ENCODE measurements at places on chromosomes 11 and 22. TPM values are rescaled to one million over a fixed set of nuclear protein-coding genes. Genes with fewer than 3 reads are reported as not detected.

The TMEM132A gene
- 55.7 TPM for total RNA-seq

DNA sequence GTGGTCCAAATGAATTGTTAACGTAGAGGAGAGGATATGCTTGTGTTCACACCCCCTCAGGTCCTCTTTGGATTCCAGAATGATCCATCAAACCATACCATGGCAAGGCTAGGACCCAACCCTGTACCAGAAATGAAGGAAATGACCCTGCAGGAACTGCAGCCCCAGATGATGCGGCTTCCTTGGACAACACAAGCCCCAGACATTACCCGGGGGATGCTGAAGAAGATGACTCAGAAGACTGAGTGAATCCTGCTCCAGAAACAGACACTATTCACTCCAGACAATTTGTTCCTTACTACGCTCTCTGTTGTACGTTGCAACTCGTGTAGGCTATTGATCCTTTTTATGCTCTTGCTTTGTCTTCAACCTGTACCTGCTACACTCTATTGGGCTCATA lies 15.2 kb upstream of the MTMR2 start:
- no peak for DNase-seq

GRCh38 chr11:10653946-10654810 lies 39.4 kb downstream of the IRAG1 start:
- peak; percentile 55 for DNase-seq

- DNase-seq: no peak
Observed at GRCh38 chr11:9576701-9577381, 3.4 kb downstream of the WEE1 start.

- DNase-seq: no peak
Observed at GRCh38 chr22:49159711-49160110, 668.0 kb downstream of the BRD1 start.

The USP2 gene
- total RNA-seq: 0.13 TPM

The UBQLN3 gene
- total RNA-seq: not detected

DNA sequence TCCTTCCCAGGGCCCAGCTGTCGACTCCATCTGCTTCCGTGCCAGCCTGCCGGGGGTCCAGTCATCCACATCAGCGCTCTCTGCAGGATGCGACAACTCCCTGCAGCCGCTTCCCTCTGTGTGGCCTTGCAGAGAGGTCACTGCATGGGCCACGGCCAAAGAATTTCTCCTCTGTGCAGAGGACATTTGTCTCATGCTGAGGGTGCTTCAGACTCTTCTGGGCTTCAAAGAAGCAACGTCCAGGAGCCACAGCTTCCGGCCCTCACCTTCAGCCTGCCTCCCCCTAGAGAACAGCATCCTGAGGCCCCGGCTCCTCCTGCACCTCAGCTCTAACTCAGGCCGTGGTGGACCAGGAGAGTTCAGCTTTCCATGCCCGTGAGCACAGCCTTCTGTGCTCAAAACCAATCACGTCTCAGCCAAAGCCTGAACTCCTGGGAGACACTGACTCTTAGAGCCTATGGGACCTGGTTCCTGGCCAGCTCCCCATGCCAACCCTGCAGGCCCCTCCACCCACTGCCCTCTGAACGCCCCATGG lies 258.9 kb downstream of the BRD1 start:
- no peak for DNase-seq

DNA sequence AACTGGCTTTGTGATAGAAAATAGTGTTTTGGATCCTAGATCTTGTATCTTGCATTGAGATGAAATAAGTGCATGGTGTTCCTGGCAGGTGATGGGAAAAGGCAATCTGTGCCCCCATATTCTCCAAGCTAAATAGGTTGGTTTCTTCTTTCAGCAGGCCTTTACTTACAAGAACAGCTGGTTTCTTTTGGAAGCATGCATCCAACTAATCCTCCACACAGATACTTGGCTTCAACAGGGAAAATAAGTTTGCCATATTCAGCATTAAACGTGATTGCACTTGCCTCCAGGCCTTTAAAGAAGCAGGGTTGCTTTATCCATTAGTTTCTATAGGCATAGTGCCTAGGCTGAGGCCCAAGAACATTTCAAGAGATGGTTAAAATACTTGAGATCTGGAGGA lies 59.9 kb downstream of the APIP start:
- DNase-seq: no peak

GRCh38 chr11:23536907-23537306 lies 676.6 kb upstream of the CCDC179 start:
- no peak for DNase-seq

The HEPN1 gene
- total RNA-seq: 0.11 TPM

GRCh38 chr22:41380993-41381328 lies 781 bp upstream of the TEF start:
- DNase-seq: peak; percentile 15

GRCh38 chr11:33068611-33069340 lies 29.4 kb downstream of the TCP11L1 start:
- DNase-seq: no peak

The PKNOX2 gene
- total RNA-seq: not detected

DNA sequence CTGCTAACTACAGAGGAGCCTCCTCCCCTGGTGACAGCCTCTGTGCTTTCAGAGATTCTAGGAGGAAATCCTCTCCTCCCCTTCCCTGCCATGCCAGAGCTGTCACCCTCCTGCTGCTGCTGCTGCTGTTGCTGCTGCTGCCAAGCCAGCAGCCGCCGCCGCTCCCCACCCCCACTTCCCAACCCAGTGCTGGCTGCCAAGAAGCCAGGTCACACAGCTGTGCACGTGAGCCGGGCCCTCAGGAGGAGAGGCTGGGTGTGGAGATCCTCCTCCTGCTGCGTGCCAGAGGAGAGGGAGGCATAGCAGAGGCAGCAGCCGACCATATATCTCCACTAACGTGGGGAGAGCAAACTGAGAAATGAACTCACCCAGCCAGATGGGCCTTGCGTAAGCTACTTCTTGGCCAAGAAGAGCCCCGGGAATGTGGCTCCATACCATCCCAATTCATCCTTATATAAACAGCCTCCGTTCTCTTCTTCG lies 12.4 kb downstream of the CRY2 start:
- peak; percentile 51 for DNase-seq

DNA sequence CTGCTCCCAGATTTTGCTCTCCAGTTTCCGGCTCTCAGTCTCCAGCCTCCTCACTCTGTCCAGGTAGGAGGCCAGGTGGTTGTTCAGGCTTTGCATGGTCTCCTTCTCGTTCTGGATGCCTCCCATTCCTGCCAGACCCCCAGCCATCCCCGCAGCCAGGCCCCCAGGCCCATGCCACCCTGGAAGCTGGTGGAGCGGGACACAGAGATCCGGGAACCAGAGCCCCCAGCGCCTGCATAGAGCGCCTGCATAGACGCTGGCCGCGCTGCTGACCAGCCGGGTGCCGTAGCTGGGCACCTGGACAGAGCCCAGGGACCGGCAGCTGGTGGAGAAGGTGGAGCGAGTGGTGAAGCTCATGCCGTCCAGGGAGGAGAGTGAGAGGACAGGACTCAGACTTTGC lies 82.7 kb upstream of the LDLRAD3 start:
- DNase-seq: no peak

- no peak for DNase-seq
Observed at GRCh38 chr11:69230856-69231425, 63.0 kb upstream of the MYEOV start.

The CBLIF gene
- total RNA-seq: not detected

- no peak for DNase-seq
Observed at GRCh38 chr22:47002692-47003091, 240.2 kb downstream of the TBC1D22A start.

- DNase-seq: peak; percentile 1
Observed at GRCh38 chr11:23540101-23540561, 679.9 kb upstream of the CCDC179 start.

- DNase-seq: no peak
Observed at GRCh38 chr22:39360674-39361413, 11.1 kb downstream of the SYNGR1 start.

- no peak for DNase-seq
Observed at GRCh38 chr11:78615724-78616123, 41.1 kb upstream of the NARS2 start.

The GGTLC3 gene
- not detected for total RNA-seq

DNA sequence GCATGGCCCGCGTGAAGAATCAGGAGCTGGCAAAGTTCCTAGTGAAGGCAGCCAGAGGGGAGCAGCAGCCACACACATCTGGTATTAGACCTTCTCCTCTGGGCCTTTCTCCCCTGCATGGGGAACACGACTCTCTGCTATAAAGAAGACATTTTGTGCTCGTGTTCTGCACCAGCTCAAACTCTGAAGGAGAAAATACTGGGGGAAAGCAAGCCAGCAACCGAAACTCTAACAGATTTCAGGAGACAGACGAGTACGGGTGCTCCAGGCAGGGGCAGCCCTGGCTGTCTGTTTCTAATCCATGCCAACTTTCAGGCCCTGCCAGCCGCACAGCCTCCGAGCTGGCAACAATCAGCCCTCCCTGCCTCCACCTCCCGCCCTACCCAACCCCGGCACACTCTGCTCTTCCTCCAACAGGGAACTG lies 296.3 kb downstream of the BRD1 start:
- DNase-seq: no peak

GRCh38 chr11:110909336-110909735 lies 197.1 kb upstream of the ARHGAP20 start:
- DNase-seq: no peak

GRCh38 chr22:25806579-25806978 lies 64.6 kb downstream of the MYO18B start:
- no peak for DNase-seq

GRCh38 chr11:11294551-11294855 lies 58.5 kb downstream of the CSNK2A3 start:
- no peak for DNase-seq

DNA sequence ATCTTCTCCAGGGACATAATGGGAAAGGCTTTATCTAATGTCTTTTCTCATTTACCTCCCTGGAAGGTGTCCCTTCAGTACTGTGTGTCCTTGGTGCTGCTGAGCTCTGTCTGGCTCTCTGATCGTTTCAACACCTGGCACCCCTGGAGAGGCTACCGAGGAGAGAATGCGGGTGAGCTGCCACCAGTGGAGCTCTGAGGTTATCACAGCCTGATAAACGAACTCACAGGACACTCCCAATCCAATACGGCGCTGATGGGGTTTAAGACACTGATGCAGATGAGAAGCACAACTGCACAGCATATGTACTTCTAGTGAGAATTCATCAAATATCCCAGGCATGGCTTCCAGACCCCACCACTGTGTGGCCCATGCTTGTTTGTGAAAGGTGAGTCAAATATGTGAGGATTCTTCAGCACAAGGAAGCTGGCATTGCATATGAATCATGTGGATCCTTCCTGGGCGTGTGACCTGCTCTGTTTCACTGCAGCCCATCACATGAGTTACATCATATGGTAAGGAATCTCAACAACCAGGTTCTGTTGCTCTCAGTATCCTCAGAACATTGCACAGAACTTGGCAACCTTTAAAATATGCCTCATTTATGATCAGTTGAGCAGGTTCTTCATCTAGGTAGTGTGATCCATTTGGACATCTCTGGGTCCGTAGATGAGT lies 34.8 kb upstream of the VWA5A start:
- DNase-seq: no peak

GRCh38 chr22:27978802-27979201 lies 59.7 kb upstream of the PITPNB start:
- no peak for DNase-seq

All from pulmonary artery endothelial cell (primary cell).